ENCODE measurements at places on chromosomes 7 and 10. TPM values are rescaled to one million over a fixed set of nuclear protein-coding genes. Genes with fewer than 3 reads are reported as not detected.

The SAP25 gene
- total RNA-seq, result 2.4 TPM

The TAS2R41 gene
- total RNA-seq, result not detected

The PLXDC2 gene
- total RNA-seq, result 10.6 TPM

The AGR2 gene
- total RNA-seq, result not detected

The CALHM1 gene
- total RNA-seq, result not detected

The PITX3 gene
- 1.5 TPM for total RNA-seq

The PIK3AP1 gene
- total RNA-seq, result not detected

The TSPAN33 gene
- total RNA-seq, result 2.2 TPM

The CYP3A7 gene
- total RNA-seq, result not detected

The OIT3 gene
- 1.2 TPM for total RNA-seq

The SPDYE1 gene
- not detected for total RNA-seq

The ELMO1 gene
- 4.6 TPM for total RNA-seq

The BUB3 gene
- 56.3 TPM for total RNA-seq

The GLCCI1 gene
- 1.4 TPM for total RNA-seq

The PPP1R3A gene
- not detected for total RNA-seq

The CYP26C1 gene
- total RNA-seq, result not detected

The NEURL1 gene
- total RNA-seq, result under 0.01 TPM

The ZNRF2 gene
- 4.0 TPM for total RNA-seq
